Astrocyte (in vitro differentiated cells and primary cell): ENCODE measurements at places on chromosomes 11 and 22. TPM values are rescaled to one million over a fixed set of nuclear protein-coding genes. Genes with fewer than 3 reads are reported as not detected.
A peak's percentile ranks its signal among the peaks of the same experiment; 100 is the strongest.

- DNase-seq = peak; percentile 90
Observed at GRCh38 chr11:57432714-57433163, 5.8 kb upstream of the SLC43A3 start.

DNA sequence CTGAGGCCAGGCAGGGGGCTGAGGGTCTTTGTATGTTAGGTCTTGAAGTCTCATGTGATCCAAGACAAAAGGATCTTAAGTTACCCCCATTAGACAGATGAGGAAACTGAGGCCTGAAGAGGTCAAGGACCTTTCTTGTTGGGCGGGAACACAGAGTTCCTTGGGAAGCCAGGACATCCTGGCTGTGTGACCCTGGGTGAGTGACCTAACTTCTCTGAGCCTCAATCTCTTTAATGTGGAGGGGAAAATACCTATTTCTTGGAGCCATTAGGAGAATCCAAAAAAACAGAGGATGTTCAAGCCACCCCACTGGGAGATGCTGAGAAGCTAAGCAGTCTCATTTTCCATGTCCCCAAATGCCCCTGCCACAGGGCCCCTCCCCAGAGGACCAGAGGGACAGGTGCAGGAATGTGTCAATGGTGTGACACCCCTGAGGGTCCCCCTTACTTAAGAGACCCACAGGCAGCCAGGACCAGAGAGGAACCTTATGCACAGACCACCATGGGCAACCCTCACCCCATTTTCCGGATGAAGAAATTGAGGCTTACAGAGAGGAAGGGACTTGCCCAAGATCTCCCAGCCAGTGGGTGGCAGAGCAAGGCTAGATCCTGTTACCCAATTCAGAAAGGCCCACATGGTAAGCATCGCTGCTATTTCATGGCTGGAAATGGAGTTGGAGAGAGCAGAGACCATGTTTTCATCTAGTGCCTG, 8.0 kb downstream of the RAC2 start:
- DNase-seq = no peak

The DERL3 gene
- total RNA-seq = 0.70 and 0.82 TPM in 2 replicates

The CNGA4 gene
- total RNA-seq = 0.16 and 0.31 TPM in 2 replicates
